ENCODE measurements at places on chromosomes 3 and 15.

GRCh38 chr15:94255540-94255939 lies 24.2 kb downstream of the MCTP2 start:
- DNase-seq: no peak

GRCh38 chr3:176090727-176091126 lies 1106.6 kb downstream of the TBL1XR1 start:
- DNase-seq: no peak

DNA sequence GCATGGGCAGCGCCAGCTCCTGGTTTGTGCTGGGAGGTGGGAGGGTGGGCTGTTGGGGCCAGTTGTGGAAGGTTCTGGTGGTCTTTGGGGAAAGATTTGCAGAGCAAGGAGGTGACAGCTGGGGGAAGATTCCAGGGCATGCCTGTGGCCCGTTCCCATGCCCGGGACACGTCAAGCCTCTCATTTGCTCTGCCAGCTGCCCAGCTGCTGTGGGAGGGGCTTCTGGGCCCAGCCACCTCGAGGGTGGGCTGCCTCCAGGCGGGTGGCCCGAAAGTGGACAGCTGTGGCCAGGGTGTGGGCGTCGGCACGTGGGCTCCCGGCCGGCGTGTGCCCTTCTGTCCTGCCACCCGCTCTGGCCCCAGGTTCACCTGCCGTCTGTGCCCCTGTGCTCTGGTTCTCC lies 17.2 kb downstream of the PLXNA1 start:
- no peak for DNase-seq

DNA sequence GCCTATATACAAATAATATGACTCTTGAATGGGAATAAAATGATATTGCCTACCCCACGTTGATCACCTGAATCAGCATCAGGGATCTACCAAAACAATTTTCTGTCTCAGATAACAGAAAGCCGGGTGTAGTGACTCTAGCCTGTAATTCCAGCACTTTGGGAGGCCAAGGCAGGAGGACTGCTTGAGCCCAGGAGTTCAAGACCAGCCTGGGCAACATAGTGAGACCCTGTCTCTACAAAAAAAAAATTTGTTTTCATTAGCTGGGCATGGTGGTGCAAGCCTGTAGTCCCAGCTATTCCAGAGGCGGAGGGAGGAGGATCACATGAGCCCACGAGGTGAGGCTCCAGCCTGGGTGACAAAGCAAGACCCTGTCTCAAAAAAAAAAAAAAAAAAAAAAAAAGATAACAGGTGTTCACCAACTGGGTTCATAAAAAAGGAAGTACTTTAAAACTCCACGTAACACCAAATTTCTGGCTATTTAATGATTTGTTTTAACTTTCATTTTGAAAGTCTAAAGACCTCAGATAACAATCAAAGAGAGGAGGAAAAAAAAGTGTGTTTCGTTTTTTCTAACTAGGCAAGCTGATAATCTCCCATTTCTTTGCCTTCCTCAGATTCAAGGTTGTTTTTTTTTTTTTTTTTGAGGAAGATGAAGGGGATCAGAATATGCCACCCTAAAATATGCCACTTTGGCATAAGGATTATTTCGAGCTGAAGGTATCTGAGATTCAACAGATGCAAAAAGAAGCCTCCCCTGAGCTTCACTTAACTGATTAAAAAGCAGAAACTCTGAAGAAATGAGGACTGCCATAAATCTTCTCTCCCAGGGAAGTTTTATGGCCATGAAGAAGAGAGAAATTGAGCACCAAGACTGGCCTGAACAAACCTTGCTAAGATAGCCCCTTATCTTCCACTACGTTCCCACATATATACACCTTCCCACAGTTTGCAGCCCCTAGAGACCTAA lies 44.1 kb downstream of the TRANK1 start:
- DNase-seq: no peak

- DNase-seq: no peak
Observed at GRCh38 chr3:100264242-100264641, 3.5 kb downstream of the TBC1D23 start.

- DNase-seq: no peak
Observed at GRCh38 chr15:65099336-65099735, 15.7 kb downstream of the UBAP1L start.

DNA sequence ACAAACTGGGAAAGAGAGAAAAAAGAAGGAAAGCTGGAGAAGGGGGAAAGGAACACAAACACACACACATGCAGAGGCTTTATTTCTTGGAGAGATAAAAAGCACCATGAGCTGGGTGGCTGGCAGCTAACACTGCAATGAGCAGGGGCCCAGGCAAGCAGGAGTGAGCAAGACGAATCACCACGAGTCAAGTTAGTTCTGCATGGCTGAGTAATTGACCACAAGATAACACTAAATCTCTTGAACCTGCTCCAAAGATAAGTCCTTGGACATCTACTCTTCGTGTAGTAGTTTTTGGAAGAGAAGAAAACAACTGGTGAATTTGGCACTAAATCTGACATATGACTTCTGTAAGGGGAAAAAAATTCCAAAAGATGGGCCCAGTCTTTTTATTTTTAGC lies 100.9 kb downstream of the MYO5A start:
- no peak for DNase-seq

DNA sequence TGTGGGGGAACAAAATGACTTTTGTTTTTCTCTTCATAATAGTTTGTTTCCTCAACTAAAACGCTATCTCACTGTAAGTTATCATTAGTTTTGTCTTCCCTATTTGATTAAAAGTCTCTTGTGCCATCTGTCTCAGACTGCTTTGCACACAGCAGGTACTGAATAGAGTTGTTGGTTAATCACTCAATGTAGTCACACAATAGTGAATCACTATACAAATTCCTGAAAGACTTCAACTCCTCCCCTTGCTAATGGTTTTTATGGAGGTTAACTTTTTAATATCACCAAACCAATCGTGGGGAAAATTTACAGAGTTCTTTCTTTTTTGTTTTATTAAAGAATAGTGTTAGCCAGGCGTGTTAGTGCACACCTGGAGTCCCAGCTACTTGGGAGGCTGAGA lies 2.6 kb upstream of the NGLY1 start:
- no peak for DNase-seq

- DNase-seq: no peak
Observed at GRCh38 chr3:190116551-190117067, 4.1 kb downstream of the P3H2 start.

GRCh38 chr3:52317208-52318000 lies 1.3 kb downstream of the DNAH1 start:
- DNase-seq: peak; percentile 70

DNA sequence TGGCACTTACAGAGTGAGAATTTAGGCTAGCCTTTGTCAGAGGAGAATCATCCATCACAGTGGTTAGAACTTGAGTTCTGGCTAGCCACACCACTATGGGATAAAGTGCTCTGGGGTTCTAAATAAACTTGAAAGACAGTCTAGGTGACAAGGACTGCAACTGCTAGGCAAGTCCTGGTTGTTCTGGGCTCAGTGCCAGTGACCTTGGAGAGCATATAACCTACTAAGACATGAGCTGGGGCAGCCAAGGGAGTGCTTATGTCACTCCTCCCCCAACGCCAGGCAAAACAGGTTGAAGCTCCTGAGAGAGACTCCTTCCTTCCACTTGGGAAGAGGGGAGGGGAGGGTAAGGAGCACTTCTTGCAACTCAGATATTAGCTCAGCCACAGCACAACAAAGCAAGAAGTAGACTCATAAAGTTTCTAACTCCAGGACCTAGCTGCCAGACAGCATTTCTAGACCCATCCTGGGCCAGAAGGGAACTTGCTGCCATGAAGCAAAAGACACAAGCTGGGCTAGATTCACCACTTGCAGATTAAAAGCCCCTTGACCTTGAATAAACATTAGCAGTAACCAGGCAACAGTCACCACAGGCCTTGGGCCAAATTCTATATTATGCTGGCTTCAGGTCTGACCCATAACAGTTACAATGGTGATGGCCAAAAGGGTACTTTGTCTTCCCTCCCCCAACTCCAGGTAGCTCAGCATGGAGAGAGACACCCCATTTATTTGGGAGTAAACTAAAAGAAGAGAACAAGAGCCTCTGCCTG lies 963.7 kb downstream of the PLOD2 start:
- DNase-seq: no peak

- no peak for DNase-seq
Observed at GRCh38 chr3:4855676-4856075, 123.6 kb upstream of the BHLHE40 start.

GRCh38 chr15:34861214-34861613 lies 65.9 kb upstream of the ACTC1 start:
- DNase-seq: no peak

DNA sequence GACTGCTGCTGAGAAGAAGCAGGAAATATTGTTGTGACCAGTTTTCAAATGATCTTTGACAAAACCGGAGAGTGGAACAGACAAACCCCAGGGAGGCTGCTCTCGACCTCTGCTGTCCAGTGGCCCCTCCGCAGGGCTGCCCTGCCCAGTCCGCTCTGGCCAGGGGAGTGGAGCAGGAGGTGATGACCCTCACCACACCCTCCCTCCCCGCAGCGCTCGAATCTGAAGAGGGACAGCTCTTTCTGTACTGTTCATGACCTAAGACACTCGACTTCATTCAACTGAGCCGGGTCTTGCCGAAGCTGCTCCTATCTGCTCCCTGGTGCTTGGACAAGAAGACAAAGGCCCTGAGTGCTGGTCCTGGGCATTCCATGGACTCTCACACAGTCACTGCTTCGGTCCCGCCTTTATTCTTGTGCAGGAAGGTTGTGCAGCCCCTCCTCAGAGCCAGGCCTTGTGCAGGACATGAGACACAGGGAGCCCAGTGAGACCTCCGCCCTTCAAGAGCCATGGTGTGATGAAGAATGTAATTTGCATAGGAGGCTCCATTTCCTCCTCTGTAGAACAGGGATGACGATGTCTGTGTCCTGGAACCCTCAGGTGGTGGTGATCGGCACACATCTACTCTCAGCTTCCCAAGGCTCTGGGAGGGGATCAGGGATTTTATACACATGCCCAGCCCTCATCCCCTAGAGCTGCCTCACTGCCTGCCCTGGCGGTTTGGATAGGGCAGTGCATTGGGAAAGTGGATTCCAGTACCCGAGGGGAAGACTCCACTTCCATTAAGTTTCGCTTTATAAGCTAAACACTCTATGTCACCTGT lies 97.1 kb upstream of the PRR20G start:
- DNase-seq: no peak

- no peak for DNase-seq
Observed at GRCh38 chr3:39135170-39135805, 18.1 kb downstream of the CSRNP1 start.

GRCh38 chr3:58049143-58049785 lies 41.0 kb downstream of the FLNB start:
- no peak for DNase-seq

GRCh38 chr15:93088200-93088980 lies 621 bp downstream of the RGMA start:
- DNase-seq: no peak

GRCh38 chr3:39372833-39373232 lies 10.3 kb upstream of the SLC25A38 start:
- DNase-seq: no peak

DNA sequence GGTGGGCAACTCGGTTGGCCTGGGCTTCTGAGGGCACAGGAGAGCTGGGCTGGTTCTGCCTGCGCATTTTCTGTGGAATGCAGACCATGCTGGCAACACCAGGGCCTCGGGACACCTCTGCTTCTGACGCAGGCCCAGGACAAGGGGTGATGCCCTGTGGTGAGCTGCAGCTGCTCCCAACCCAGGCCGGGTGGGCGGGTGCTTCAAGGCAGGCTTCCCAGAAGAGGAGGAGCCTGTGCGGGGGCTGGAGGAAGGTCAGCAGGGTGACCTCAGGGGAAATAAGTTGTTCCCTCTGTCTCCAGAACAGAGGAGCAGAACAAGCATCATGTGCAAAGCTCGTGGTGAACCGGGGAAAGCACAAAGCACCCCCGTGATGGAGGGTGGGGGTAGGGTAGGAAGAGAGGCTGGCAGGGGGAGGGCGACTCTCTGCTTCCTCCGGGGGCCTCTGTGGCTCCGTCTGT lies 11.0 kb upstream of the PLXNA1 start:
- no peak for DNase-seq

DNA sequence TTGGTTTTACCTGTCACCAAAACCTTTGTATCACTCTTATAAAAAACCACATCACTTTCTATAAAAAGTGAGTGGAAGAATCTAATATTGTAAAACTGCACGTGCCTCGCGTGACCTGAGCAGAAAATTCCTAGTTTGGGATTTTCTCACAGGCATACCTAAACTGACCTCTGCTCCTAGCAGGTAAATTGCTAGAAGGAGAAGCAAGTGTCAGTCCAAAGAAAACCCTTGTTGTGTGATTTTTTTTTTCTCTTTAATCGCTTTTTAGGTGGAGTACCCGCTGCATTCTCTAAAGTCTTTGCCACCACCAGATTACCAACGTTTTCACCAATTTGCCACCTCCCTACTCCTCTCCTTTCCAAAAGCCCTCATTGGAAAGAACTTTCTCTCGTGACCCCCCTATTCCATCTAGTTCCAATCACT lies 534 bp upstream of the UBE2E1 start:
- no peak for DNase-seq

- DNase-seq: no peak
Observed at GRCh38 chr3:65181391-65181871, 493.6 kb upstream of the ADAMTS9 start.

GRCh38 chr15:87080547-87080946 lies 1000.9 kb downstream of the AGBL1 start:
- no peak for DNase-seq

- no peak for DNase-seq
Observed at GRCh38 chr3:116154389-116154788, 290.9 kb downstream of the LSAMP start.

- no peak for DNase-seq
Observed at GRCh38 chr3:190709351-190709773, 153.1 kb downstream of the GMNC start.

GRCh38 chr3:142931222-142931621 lies 32.3 kb downstream of the PAQR9 start:
- DNase-seq: no peak

DNA sequence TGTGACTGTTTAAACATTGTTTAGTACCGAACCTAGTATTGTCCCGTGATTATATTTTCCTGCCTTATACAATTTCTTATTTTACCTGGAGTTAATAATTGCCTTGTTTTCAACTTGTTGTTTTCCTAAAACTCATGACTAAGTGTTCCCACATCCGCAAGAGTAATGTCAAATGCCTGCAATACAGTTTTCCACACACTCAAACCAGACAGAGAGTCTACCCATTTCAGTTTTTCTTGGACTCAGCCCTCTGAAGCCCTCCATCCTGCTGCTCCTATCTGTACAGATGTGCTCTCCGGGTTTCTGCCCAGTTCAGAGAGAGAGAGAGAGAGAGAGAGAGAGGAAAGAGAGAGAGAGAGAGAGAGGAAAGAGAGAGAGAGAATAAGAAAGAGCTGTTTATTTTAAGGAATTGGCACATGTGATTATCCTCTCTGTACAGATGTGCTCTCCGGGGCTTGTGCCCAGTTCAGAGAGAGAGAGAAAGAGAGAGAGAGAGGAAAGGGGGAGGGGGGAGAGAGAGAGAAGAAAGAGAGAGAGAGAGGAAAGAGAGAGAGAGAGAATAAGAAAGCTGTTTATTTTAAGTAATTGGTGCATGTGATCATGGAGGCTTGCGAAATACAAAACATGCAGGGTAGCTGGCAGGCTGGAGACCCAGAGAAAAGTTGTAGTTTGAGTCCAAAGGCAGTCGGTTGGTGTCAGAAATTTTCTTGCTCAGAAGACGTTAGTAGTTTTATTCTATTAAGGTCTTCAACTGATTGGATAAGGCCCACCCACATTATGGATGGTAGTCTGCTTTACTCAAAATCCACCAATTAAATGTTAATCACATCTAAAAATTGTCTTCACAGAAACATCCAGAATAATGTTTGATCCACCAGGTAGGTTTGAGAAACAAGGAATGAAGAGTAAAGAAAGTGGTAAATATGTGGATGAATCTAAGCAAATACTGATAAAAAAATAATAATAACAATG lies 104.1 kb upstream of the GOLGA8J start:
- DNase-seq: no peak

- DNase-seq: no peak
Observed at GRCh38 chr3:33868309-33868708, 69.9 kb downstream of the PDCD6IP start.

GRCh38 chr15:100265641-100266035 lies 76.1 kb downstream of the ADAMTS17 start:
- DNase-seq: no peak
